ENCODE measurements at places on chromosomes 2 and 18.

DNA sequence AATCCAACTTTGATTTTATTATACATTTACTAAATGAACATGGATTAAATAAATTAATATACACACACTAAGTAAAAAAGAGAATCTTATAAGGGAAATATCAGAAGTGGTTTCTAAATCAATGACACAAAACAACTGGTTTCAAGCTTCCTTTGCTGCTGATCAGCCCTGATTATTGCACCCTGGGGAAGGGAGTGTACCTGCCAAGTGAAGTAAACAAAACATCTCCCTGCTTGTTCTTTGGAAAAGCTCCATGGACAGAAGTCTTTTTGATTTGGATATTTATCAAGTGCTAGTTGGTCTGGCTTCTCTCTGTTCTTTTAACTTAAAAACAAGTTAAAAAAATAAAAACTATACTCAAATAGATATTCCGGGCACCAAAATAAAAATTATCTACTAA lies 190.1 kb downstream of the PDE11A start:
- no peak for DNase-seq

DNA sequence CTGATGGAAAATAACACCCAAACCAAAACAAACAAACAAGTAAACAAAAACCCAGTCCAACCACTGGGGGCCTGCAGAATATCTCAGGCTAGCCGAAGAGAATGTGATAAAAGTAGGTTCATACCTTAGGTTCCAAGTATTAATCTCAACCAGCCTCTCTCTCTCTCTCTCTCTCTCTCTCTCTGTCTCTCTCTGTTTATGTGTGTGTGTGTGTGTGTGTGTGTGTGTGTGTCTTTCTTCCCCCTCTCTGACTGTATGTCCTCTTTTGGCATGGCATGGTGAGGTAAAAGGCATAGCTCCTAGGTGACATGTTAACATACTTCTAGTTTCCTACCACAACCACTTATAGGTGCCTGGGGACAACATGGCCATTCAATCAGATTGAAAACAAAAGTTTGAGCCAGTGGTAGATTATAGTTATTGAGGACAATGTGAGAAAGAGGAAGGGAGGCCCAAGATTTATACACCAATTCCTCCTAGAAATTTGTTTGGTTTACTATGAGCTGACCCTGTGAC lies 93.0 kb downstream of the SETBP1 start:
- DNase-seq: no peak

- no peak for DNase-seq
These were observed 7.6 kb downstream of the SDC1 start for GRCh38 chr2:20217041-20217970.

GRCh38 chr18:10320791-10321190 lies 133.6 kb upstream of the APCDD1 start:
- DNase-seq: no peak

DNA sequence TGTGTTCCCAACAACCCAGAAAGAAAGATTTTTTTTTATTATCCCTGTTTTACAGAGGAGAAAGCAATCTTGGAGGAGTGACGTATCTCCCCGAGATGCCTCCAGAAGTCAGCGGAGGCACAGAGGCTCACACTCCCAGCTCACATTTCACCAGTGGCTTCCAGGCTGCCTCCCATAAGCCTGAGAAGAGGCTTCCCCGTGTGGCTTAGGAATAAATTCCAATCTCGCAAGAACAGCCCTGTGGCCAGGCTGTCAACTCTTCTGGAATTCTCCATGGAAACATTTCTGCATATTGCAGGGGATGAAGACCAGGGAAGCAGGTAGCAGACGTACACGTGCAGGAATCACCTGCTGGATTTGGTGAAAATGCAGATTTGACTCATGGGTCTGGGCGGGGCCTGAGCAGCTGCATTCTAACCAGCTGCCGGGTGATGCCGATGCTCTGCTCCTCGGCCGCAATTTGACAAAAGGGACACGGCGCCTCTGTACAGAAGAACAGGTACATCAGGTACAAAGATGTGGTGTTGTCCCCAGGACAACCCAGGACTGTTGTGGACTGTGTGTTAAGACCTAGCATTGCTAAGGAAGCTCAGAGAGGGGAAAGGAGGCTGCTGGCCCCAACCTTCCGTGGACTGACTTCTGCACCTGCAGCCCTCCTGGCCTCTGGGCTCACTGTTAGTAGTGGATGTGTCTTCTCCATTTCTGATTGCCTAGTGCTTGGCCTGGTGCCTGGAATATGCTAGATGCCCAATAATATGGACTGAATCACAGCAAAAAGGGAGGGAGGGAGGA lies 114.2 kb upstream of the ID2 start:
- no peak for DNase-seq

DNA sequence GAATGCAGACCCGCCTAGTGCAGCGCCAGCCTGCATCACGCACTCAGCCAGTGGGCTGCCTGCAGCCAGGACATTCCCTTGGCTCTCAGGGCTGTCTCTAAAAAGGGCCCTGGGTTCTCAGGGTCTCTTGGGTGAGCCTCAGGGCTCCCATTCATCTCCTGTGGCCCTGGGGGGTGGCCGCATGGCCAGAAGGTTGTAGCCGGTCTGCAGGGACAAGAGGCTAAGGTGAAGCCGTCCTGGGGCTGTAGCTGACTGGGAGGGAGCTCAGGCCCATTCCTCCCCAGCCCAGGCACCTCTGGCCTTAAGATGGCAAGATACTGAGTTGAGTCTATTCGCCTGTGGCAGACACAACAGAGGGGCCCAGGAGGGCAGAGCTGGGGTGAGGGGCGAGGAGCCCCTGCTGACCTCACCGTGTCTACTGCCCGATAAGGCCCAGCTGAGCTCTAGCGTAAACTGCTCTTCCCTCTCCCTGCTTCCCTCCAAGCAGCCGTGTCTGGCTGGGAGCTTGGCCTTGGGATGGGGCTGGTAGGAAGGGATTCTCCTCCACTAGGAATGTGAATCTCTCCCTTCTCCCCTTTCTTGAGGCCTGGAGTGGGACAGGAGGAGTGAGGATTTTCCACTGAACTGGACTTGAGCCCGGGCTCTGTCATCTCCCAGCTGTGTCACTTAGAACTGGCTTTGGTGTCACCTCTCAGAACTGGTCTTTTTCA lies 37.9 kb downstream of the INHBB start:
- DNase-seq: no peak

GRCh38 chr2:239197146-239197545 lies 203.7 kb downstream of the HDAC4 start:
- DNase-seq: no peak

DNA sequence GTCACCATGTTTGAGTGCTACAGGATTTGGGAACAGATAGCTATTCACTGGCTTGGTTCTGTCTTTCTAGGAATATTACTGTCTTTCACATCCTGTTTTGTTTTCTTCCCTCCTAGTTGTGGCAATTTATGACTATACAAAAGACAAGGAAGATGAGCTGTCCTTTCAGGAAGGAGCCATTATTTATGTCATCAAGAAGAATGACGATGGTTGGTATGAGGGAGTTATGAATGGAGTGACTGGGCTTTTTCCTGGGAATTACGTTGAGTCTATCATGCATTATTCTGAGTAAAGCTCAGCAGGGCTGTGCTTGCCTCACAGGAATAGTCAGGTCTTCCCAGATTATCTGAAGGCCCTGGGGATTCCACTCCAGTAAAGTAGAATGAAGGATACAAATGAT lies 98.9 kb downstream of the ABI2 start:
- no peak for DNase-seq

DNA sequence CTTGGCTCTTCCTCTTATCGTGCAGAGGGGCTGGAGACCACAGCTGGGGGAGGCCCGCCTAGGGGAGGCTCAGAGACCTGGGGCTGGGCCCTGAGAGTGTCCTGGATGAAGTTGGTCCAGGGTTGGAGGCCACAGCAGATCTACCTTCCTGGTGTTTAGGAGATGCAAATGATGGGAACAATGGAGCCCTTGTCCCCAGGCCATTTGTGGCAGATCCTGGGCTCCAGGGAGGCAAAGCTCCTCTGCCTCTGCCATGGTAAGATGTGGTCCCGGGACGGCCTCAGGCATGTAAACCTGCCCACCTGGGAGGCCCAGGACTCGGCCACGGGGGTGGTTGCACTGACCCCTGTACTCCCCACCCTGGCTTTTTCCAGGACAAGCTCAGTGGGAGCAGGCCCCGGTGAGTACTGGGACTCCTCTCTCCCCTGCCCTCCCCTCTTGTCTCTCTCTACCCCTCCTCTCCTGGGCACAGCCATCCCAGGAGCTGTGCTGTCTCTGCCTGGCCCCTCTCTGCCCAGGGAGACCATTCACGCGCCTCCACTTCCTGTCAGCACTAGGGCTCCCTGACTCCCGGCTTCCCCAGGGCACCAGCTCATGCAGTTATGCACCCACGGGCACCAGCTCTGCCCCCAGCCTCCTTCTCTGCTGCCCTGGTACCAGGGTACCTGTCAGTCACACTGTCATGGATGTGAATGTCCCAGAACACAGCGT lies 10.9 kb downstream of the SH2D6 start:
- DNase-seq: no peak

DNA sequence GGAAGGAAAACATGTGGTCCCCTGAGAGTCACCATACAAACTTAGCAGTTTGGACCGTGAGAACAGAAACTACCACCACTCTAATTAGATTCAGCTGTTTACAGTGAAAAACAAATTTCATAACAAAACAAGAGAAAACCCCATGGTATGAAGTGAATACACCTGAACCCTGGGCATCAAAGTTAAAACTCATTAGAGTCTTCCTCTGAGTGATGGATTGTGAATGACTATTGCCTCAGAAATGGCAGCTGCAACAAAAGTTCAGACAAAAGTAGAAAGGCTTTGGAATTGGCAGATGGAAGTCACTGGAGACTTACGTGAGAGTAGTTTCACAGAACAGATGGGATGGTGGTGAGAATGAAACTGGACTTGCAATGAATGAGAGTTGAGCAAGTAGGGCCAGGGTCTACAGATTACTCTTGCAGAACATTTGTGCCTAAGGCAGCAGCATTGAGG lies 98.0 kb downstream of the AAK1 start:
- DNase-seq: no peak

DNA sequence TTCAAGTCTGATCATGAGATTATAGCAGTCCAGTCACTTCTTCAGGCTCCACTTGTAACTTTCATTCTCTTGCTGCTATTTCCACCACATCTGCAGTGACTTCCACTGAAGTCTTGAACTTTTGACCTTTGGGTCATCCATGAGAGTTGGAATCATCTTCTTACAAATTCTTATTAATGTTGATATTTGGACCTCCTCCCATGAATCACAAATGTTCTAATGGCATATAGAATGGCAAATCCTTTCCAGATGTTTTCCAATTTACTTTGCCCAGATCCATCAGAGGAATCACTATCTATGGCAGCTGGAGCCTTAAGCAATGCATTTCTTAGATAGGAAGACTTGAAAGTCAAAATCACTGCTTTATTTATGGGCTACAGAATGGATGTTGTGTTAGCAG lies 159.4 kb downstream of the LTBP1 start:
- DNase-seq: no peak

GRCh38 chr2:162062559-162062958 lies 11.5 kb downstream of the DPP4 start:
- no peak for DNase-seq

DNA sequence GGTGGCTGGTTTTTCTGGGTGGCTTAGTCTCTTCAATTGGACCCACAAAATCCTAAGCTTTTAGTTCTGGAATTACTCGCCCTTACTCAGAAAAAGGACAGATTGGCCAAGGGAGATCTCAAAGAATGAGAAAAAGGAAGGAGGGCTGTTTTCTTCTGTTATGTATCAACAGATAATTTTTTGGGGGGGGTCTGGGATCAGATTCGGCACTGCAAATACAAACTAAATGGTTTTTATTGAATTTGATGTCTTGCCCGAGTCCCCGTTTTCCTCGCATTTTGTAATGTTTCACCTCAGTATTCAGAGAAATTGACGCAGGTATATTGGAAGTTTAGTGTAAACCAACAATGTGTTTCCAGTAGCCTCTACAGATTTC lies 762 bp downstream of the YIPF4 start:
- no peak for DNase-seq

GRCh38 chr2:145617906-145618305 lies 1098.0 kb upstream of the ZEB2 start:
- no peak for DNase-seq

DNA sequence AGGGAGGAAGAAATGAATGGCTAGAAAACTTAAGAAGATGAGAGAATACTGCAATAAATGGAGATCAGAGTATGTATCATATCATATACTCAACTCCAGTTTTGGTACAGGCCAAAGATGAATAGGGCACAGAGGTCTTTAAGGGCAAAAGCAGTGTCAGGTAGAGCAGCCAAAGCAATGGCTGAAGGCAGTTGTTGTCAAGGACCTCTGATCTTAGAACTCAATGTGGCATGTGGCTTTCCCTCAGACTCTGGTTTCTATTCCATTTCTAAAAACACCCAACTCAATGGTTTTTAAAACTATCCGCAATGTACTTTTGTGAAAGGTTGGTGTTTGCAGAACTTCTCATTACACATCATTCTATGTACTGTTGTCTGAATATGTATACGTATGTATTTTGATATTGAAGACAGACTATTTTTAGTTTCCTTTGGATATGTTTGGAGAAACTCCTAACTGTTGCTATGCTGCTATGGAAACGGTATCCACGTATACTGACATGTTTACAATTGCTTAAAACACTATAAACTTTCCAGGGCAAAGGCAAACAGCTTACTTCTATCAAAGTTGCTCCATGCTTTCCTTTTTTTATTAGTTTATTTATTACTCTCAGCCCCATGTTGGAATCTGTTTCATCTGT lies 58.1 kb upstream of the PELI1 start:
- no peak for DNase-seq

DNA sequence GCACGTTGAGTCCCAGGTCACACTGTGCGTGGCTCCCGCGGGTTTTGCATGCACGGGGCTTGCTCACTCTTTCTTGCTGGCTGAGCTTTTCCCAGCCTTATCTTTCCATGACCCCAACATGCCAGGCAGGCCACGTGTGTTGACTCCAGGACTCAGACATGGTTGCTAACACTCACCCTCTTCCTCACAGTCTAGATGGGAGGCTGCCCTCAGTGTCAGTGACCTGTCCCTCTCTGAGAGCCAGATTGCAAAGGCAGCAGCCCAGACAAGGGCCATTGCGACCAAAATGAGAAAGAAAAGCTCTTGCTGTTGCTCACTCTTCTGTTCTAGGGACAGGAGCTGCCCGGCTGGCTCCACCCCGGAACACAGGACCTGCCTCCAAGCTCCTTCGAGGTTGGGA lies 113.7 kb downstream of the TMEM18 start:
- no peak for DNase-seq

DNA sequence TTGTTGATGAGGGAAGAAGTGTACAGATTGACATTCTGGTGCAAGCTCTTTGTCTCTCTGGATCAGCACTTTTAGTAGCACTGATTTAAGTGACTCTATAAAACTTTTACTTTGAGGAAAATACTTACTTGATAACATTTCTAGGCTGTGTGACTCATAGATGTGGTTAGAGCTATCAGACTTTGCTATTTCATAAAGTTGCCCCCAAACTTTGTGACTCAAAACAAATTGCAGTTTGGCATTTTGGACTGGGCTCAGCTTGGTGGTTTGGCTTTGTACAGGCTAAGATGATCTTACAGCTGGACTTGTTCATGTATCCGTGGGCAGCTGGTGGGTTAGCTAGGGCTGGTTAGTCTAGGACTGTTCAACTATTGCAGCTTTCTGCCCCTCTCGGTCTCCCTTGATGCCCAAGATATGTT lies 42.1 kb upstream of the GLS start:
- no peak for DNase-seq

GRCh38 chr2:8607606-8608005 lies 74.2 kb upstream of the ID2 start:
- no peak for DNase-seq

- no peak for DNase-seq
These were observed 3.2 kb upstream of the GLS start for GRCh38 chr2:190877436-190877835.

GRCh38 chr2:209534228-209534627 lies 110.4 kb downstream of the MAP2 start:
- no peak for DNase-seq
